ENCODE measurements at places on chromosomes 13 and 19.

DNA sequence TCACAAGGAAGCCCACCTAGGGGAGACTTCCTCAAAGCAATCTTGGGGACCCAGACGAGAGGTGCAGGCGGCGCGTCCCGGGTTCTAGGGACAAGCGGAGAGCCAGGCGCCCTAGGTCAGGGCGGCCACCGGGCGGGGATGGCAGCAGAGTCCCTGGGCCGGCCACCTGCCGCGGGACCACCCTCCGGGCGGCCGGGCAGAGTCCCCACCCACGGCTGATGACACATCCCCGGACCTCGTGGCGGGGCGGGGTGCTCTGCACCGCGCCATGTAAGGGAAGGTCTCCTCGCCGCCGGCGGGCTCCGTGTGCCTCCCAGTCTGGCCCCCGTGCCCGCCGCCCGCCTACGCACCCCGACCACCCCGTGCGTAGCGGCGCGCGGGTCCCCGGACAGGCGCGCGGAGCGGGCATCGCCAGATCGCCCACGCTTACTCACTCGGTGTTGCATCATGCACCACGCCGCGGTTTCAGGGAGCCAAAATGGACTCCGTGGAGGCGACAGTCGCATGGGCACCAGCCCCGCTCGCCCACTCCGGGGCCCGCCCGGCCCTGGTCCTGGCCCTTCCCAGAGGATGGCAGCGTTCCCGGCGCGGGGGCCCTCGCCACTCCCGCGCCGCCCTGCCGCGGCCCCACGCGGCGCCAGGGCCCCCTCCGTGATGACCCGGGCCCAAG is 643 bp downstream of the SLC7A1 start:
- DNase-seq, result peak; percentile 71

DNA sequence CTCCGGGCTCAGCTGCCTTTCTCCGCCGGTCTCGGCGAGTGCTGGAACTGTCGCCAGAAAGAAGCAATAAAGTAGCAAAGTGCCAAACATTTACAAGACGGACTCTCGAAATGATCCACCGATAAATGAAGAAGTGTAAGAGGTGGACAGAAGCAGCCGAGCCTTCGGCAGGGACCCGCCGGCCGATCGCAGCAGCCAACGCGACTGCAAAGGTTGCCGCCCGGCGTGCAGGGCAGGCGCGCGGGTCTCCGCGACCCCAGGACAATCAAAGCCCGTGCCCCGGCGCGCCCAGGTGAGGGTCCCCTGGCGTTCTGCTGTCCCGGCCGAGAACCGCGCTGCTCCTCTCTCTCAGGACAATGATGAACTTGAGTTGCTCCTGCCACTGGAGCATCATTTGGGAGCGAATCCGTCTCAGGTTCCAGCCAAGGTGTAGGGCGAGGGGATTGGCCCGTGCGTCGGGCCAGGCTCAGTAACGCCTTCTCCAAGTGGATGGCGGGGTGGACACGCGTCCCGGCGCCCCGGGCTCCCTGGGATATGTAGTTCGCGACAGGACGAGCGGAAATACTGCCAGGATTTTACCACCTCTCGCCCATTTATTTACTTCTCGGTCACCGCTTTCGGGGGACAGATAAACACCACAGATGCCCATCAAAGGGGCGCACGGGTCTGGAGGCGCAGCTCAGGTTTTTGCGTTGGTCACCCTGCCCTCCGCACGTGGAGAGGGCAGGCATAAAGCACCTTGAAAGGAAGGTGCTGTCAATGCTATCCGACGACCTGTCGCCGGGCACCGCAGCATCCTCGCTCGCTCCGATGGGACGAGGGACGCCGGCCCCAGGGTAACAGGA is at the start of the genes BIVM and POGLUT2:
Gene BIVM, plus strand, starts transcription at position 539 of the 845 bp plus-strand sequence. CDS start 8,149 bp downstream, outside the sequence.
Gene POGLUT2, minus strand, starts transcription at position 396 of the 845 bp plus-strand sequence. Its CDS starts 306 bp downstream, at position 90.
- peak; percentile 93 for DNase-seq

DNA sequence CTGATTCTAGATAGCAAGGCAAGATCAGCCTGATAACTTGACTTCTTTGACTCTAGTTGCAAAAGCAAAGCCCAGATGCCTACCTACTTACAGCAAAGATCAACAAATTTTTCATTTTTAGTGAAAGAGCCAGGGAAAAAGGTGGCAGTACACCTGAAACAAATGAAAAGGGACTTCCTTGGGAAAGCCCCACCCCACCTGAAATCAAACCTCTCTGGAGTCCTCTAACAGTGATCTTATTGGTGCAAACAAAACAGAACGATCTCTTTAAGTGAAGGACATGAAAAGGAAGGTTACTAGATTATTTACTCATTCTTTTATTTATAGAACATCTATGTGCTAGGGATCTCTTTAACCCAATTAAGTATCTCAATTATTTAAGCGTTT is 507 bp upstream of the LCP1 start:
- DNase-seq, result no peak

GRCh38 chr13:76329004-76329403 is 557.2 kb downstream of the KCTD12 start:
- no peak for DNase-seq

- DNase-seq, result no peak
Measured at GRCh38 chr13:95023405-95023804, 277.8 kb downstream of the ABCC4 start.

GRCh38 chr19:27676877-27677276 is 1536.1 kb downstream of the UQCRFS1 start:
- DNase-seq, result no peak

- peak; percentile 21 for DNase-seq
Measured at GRCh38 chr19:11204943-11205349, 7.6 kb upstream of the KANK2 start.

DNA sequence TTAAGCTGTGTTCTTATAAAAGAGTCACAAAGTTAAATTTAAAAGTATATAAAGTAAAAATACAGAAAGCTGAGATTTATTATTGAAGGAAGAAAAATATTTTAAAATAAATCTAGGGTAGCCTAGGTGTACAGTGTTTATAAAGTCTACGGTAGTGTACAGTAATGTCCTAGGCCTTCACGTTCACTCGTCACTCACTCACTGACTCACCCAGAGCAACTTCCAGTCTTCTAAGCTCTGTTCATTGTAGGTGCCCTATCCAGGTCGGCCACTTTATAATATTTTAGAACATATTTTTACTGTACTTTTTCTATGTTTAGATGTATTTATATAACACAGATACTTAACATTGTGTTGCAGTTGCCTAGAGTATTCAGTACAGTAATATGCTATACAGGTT is 47.4 kb downstream of the NDFIP2 start:
- no peak for DNase-seq

DNA sequence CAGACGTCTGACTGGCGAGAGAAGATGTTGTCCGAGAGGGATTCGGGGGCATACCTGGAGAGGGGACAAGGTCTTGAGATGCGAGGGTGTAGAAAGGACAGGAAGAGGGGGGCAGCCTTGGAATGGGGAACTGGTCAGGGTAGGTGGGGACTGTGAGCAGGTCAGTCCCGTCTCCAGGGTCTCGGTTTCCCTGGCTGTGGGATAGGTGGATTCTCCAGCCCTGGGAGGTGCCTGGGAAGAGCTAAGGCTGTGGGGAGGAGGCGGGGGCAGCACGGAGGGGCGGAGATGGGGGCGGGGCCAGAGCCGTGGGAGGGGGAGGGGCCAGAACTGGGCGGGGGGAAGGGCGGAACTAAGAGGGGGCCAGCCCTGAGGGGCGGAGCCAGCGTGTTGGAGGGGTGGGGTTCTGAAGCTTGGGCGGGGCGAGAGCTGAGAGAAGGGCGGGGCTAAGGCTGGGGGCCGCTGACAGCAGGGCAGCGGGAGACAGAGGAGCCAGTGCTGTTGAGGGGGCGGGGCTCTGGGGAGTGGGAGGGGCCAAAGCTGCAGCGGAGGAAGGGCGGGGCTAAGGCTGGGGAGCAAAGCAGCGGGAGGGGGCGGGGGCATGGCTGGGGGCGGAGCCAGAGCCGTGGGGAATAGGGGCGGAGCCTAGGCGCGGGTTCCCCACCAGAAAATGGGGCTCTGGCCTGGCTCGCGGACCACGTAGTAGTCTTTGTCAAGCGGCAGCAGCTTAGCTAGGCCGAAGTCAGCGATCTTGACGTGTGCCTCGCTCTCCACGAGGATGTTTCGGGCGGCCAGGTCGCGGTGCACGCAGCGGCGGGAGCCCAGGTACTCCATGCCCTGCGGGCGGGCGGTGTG is 9.5 kb upstream of the INSL3 start:
- DNase-seq, result peak; percentile 80

GRCh38 chr19:7153022-7153421 is 83.5 kb downstream of the ZNF557 start:
- no peak for DNase-seq

- DNase-seq, result peak; percentile 32
Measured at GRCh38 chr13:23579896-23580683, 9.9 kb downstream of the TNFRSF19 start.

DNA sequence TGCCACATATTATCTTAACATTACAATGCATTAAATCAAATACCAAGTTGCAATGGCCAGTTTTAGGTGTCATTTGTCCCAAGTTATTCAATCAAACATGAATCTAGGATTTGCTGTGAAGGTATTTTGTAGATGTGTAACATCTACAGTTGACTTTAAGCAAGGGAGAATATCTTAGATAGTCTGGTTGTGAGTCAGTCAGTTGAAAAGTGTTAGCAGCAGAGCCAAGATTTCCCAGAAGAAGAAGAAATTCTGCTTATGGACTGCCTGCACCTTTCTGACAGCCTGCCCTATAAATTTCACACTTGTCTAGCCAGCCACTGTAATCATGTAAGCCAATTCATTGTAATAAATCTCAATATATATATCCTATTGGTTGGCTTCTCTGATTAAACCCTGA is 41.3 kb upstream of the INTS6 start:
- DNase-seq, result peak; percentile 66

DNA sequence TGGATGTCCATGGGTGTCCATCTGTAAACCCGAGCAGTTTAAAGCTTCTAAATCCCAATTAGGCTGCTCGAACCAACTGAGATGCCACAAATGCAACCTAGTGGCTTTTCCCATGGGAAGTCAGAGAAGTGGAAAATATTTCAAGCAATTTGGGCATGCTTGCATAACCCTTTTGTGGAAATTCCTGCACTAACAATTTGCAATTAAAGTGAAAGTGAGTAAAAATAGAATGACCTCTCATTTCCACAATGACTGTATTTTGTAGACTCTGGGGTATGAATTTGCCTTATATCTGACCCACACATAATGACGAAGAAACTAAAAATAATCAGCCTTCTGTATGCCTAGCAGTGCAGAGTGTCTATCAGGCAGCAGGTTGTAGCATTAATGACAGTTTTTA is 91.8 kb upstream of the TSC22D1 start:
- peak; percentile 97 for DNase-seq

GRCh38 chr19:56294549-56294948 is 20.1 kb downstream of the ZSCAN5A start:
- peak; percentile 15 for DNase-seq

GRCh38 chr19:45200568-45200967 is 22.0 kb downstream of the BLOC1S3 start:
- peak; percentile 63 for DNase-seq

GRCh38 chr13:100694722-100695508 is 20.3 kb upstream of the TMTC4 start:
- peak; percentile 58 for DNase-seq

DNA sequence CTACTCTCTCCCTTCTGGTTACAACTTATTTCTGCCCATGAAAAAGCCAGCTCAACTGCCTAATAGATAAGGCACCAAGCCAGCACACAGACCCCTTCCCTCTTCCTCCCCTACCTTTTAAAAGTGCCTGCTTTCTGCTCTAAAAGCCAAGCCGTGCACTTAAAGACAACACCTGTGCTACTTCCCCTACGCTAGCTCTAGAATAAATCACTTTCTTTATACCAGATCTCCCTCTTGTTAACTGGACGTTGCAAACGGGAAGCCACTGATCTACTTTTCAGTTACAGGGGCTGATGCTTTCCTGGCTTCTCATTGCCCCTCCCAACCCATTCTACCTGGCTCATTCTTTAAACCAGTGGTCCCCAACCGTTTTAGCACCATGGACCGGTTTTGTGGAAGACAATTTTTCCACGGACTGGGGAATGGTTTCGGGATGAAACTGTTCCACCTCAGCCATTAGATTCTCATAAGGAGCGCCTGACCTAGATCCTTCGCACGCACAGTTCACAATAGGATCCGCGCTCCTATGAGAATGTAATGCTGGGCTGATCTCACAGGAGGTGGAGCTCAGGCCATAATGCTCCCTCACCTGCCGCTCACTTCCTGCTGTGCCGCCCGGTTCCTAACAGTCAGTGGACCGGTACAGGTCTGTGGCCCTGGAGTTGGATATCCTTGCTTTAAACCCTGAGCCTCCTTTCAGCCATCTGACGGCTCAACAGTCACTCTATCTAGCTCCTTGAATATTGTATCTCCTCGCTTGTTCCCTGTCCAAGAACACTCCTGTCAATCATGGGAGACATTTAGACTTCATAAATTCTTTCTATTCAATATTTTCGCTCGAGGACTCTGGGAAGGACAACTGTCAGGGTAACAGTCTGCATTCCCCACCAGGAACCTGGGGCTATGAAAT is 841 bp upstream of the ZNF223 start:
- peak; percentile 3 for DNase-seq

DNA sequence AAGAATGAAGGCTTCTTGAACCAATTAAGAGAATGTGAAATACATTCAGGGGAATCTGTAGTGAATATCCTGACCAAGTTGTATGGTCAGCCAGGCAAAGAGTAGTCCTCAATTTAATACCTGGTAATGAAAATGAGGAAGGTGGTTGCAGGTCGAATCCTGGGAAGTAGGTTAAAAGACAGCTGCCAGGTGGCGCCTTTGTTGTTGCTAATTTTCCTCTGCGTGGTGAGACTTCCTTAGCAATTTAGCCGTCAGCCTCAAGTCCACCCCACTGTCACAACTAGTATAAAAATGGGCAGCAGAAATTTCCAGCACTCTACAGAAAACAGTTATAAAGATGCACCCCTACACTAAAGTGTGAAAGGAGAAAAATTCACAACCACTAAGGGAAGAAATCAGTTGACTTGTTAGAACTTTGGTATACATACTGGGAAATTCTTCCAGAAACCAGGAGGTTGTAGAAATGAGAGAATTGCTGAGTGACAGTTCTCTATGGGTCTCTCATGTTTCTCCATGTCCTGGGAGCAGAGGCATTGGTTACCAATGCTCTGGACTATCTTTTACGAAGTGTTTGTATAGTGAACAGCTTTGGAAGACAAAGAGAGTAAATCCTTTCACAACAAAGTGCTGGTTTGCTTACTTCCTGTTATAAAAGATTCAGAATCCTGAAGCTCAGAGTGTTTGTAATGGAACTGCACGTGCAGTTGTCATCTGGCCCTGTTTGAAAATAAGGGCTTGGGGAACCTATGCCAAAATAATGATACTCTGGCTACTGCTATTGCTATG is 235.9 kb downstream of the NHLRC3 start:
- DNase-seq, result no peak

GRCh38 chr13:67935626-67936025 is 705.5 kb upstream of the PCDH9 start:
- DNase-seq, result no peak

DNA sequence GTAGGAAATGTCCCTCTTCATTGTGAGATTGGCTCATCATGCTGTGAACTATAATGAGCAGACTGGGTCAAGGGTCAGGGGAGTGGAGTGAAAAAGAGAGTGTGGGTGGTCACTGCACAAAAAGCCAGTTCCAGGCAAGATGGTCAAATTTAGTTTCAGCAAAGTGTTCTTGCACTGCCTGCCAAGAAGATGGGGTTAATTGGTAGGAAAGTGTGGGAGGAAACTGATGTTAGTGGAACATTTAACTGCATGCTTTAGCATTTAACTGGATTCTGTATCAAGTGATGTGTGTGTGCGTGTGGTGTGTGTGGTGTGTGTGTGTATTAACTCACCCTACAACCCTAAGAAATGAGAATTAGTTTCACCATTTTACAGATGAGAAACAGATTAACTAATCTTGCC is 131.6 kb downstream of the COG6 start:
- peak; percentile 11 for DNase-seq

- peak; percentile 28 for DNase-seq
Measured at GRCh38 chr19:49441210-49441959, at the start of gene SLC17A7. Gene SLC17A7 (minus strand): TSS chr19:49441527. CDS start chr19:49441379, 148 bp downstream.
